HS-5 (cell line): ENCODE measurements at places on chromosomes 3 and 15.

GRCh38 chr3:2096216-2096615 lies 2.5 kb upstream of the CNTN4 start:
- DNase-seq = no peak

DNA sequence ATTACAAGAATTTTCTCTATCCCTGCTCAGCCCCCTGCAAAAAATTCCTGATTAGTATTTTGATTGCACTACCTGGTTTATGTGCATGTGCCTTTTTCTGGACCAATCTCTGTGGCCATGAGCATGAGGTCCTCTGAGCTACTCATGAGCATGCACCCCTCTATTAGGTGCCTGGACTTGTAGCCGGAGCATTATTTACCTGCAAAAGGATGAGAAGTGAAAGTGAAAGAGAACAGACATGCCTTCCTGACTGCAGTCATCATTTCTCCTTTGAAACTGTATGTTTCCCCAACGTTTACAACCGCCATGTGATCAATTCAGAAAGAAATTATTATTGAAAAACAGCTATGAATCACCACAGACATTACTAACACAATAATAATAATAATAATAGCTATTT lies 1008.8 kb downstream of the ROBO2 start:
- DNase-seq = no peak

GRCh38 chr3:162998205-162998604 lies 1501.6 kb downstream of the OTOL1 start:
- DNase-seq = no peak

GRCh38 chr3:197345390-197345789 lies 47.0 kb upstream of the DLG1 start:
- no peak for DNase-seq

- DNase-seq = no peak
Measured at GRCh38 chr3:46677411-46677726, 16.1 kb downstream of the ALS2CL start.

DNA sequence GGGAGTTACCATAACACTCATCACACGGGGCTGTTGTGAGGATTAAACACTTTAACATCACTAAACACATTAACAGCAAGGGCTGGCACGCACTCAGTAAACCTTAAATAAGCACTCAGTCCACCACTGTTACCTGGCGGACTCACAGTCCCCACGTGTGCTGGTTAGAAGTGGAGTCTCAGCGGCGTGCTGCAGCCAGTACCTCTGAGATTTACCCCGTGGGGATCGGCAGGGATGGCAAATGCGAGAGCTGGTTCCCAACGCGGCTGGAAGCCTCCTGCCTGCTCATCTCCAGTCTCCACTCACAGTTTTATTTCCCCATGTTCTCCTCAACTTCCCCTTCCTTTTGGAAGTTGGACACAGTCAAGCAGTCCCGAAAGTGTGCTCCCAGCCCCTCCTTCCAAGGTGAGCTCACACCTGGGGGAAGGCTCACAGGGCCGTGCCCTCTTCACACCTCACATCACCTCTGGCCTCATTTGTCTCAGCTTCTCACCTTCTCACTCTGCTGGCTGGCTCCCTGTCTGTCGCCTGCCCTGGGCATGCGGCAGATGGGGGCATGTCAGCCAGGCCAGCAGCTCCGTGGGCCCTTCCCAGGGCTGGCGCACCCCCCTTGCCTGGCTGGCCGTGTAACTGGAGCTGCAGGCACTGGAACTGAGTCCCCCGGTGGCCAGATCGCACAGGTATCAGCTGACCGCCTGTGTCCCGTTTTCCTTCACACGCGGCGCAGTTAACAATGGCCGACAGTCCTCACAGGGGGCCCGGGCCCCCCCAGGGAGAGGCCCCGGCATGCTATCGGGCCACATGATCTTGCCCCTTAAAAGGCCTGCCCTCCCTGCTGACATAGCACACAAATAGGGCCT lies 87.1 kb downstream of the WNT7A start:
- DNase-seq = no peak

DNA sequence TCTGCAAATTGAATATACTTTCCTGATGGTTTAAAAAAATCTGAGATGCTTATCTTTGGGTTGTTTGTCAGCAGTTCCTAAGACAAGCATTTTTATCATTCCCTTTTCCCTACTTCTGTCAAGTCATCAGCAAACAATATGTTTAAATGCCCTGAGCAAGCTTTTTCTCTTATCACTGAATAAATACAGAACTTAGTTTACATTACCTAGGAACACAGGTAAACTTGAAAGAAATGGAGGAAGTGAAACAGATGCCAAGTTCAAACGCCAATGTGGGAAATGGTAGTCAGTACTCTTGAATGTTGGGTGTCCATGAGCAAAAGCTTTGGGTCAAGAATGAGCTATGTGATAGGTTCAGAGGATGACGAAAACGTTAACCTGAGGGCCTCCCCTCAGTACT lies 17.2 kb upstream of the TCAIM start:
- DNase-seq = no peak

DNA sequence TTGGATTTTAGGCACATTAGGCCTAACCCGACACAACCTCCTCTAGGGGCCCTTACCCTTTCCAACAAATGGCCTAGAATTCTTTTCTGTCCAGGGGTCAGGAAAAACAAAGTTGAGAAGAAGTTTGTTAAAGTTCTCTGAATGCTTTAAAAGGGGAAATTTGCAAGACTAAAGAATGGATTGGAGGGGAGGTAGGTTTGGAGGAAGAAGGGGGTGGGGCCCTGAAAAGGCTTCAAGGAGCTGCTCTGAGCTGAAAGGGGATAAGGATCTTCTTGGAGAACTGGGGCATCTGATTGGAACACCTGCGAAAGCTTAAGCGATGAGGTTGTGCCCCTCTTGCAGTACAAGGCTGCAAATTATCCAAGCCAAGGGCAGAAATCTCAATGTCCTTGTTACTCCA lies 3.9 kb upstream of the SENP2 start:
- DNase-seq = no peak

DNA sequence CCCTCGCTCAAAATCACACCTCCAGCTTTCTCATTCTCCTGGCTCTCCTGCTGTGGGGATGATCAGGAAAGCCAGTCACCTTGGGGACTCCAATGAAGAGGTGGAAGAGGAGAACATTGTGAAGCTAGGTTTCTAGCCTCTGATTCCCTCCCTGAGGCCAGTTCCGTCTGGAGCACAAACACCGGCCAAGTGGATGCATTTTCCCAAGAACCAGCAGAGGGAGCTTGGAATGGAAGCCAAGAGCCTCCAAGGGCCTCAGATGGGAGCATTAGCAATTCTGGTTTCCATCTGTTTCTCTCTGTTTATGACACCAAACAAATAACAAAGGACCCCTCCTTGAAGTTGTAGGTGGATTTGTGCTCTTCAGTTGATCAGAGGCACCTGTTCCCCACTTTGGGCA lies 40.6 kb upstream of the NMNAT3 start:
- DNase-seq = no peak

DNA sequence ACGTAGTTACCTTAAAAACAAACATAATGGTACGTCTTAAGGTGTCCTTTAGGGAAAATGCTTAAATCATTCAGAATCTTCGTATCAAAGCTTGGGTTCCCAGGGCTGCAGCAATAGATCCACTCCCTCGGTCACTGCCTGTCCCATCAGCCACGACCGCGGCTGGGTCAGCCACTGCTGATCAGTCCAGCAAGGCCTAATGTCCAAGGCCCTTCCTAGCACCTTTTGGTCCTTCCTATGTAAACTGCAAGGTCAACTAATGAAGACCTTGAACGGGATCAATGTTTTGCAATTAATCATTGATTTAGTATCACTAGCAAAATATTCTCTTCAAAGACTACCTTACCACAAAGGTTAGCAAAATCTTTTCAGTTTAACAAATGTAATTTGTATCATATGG lies 122.2 kb upstream of the IGF1R start:
- DNase-seq = no peak

- DNase-seq = peak; percentile 37
Measured at GRCh38 chr3:69204315-69204957, 82.0 kb upstream of the LMOD3 start.

- no peak for DNase-seq
Measured at GRCh38 chr15:74243431-74243830, 7.3 kb downstream of the CCDC33 start.

DNA sequence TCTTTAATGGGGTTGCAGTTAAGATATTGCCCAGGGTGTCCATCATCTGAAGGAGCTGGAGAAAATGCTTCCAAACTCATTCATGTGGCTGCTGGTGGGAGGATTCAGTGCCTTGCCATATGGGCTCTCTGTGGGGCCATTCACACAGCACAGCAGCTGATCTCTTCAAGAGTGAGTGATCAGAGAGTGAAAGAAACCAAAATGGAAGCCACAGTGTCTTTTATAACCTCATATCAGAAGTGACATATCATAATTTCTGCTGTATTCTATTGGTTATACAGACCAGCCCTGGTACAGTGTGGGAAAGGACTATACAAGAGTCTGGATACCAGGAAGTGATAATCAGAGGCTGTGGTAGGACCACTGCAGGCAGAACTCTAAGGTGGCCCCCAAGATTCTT lies 33.6 kb downstream of the HHLA2 start:
- DNase-seq = no peak

DNA sequence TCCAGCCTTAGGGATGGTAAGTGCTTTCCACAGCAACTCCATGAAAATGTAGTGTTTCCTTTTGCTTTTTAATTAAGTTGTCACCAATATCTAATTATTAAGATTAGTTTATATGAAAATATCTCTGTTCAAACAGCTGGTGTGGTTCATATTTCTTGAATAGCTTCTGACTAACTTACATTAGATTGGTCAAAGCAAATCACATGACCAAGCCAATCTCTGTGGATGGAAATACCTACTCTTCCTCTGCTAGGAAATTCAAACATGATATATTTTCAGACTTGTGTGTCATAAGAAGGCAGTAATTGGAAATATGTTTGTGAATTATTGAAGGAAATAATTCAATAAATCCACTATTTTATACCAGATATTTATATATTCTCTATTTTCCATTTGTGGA lies 54.6 kb upstream of the CADM2 start:
- DNase-seq = no peak

DNA sequence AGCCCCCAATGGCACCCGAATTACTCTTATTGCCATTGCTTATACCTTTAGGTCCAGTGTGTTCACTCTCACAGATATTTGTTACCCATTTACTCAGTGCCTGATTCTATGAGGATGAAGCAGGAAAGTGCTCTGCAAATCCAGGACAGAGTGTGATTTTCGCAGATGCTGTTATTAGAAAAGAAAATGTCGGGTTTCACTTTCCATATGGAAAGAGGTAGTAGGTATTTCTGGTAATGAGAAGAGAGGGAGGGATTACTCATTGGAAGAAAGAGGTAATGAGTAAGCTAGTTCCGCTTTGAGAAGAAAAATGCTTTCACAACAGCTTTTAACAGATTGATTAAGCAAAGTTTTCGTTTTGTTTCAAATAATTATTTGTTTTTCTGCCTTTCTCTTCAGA lies 336.3 kb upstream of the CFAP20DC start:
- no peak for DNase-seq

- DNase-seq = no peak
Measured at GRCh38 chr3:49841126-49841696, 15.2 kb downstream of the TRAIP start.

- no peak for DNase-seq
Measured at GRCh38 chr15:30999729-31000128, 8.3 kb upstream of the MTMR10 start.

- no peak for DNase-seq
Measured at GRCh38 chr3:36800533-36801116, 36.3 kb upstream of the DCLK3 start.

DNA sequence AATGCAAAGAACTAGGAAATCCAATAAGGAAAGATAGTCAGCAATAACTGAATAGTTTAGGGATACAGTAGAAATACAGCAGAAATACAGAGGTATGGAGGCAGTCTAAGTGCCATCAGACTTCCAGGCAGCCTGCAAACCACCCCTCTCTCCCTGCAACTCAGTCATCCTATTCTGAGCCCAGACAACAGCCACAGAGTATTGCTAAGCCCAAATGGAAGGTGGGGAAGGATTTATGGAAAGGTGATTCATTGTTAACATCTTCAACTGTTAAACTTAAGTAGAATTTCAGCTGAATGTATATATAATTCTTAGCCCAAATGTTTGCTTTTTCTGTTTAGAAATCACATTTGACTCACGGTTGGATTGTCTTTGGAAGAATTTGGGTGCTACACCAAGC lies 300.4 kb downstream of the RBMS3 start:
- no peak for DNase-seq

- DNase-seq = no peak
Measured at GRCh38 chr15:39391230-39391629, 189.6 kb upstream of the THBS1 start.

GRCh38 chr3:69296995-69297394 lies 88.9 kb downstream of the FRMD4B start:
- DNase-seq = no peak

GRCh38 chr3:183313764-183314163 lies 60.7 kb downstream of the B3GNT5 start:
- no peak for DNase-seq

- no peak for DNase-seq
Measured at GRCh38 chr15:58755956-58756355, 6.4 kb upstream of the ADAM10 start.

DNA sequence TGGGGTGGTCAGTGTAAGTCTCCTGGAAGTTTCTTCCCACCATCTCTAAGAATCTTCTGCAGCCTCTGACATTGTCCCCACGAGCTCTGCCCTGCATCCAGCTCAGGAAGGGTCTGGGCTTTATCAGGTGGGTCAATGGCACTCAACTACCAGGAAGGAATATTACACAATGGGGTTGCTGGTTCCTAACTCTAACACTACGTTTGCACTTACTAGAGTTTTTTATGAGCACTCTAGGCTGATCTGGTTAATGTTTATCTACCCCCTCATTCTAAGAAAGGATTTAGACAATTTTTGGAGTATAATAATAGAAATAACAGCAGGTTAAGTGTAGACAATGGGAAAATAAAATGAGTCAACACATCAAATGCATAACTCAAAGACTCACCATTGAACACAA lies 411.1 kb upstream of the RGMA start:
- no peak for DNase-seq

- no peak for DNase-seq
Measured at GRCh38 chr15:88504445-88504844, 36.9 kb downstream of the MRPS11 start.

- no peak for DNase-seq
Measured at GRCh38 chr15:85019815-85020590, 38.3 kb downstream of the PDE8A start.

DNA sequence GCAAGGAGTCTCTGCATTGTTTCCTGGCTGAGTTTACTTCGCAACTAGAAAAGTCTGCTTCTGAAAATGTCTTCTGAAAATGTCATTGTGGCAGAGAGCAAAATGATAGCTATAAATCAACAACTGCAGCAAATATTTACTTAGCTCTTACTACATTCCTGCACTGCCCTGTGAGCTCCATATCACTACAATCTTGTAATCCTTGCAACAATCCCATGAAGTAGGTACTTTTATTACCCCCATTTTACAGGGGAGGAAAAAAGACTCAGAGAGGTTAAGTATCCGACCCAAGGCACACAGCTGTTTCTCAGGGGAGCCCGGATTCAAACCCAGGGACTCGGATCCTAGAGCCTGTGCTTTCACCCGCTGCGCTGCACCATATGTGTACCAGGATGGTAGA lies 34.2 kb upstream of the SPTBN5 start:
- no peak for DNase-seq
